ENCODE measurements at places on chromosomes 4 and X.

DNA sequence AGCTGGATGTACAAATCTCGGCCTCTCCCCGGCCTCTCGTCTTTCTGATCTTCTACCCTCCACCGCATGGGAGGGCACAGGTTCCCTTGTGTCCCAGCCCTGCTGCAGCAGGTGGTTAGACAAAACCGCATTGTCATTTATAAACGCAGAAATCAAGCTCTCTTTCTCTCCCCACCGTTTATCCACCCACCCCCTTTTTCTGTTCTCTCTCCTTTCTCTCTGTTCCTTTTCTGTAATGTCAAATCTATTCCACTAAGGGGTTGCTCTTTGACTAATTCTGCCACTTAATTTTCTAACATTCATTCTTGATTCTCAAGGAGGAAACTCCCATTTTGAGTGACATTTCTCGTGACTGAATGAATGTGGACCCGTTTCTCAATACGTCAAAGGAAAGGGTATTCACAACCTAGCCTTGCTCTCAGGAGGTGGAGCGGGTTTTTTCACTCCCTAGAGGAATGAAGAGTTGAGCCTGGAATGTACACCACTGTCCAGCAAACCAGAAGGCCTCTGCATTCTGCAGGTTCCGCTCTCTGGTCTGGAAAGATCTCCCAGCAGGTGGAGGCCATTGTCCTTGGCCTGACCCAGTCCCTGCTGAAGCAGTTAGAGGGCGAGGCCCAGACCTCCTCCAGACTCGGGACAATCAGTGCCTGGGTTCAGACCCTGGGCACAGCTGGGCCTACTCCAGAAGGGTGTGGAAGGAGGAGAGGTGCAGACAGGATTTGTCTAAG lies 70.9 kb upstream of the ENPP6 start:
- no peak for DNase-seq

- DNase-seq = no peak
Measured at GRCh38 chrX:134461437-134461836, 1.5 kb downstream of the HPRT1 start.

- DNase-seq = peak; percentile 11
Measured at GRCh38 chr4:158769175-158769921, 522 bp downstream of the FNIP2 start.

GRCh38 chr4:104942990-104943743 lies 203.5 kb upstream of the TET2 start:
- DNase-seq = no peak

DNA sequence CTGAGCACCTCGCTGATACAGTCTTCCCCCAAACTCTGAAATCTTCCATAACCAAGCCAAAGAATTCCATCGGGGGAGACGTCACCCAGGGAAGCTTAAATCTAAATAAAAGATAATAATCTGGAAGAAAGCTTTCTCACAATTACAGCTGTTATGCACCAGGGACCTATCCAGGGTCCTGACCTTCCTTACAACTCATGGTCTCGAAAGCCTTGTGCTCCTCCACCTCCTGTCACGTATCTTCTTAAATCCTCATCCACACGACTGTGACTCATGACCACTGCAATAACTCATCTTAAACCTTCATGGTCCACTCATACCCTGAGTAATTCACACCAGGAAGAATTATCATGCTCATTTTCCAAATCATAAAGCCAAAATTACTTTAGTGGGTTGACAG lies 166.8 kb upstream of the FRG1 start:
- DNase-seq = no peak

- no peak for DNase-seq
Measured at GRCh38 chrX:141469469-141469868, 115.1 kb downstream of the SPANXA1 start.

- DNase-seq = no peak
Measured at GRCh38 chr4:183436417-183436816, 8.0 kb upstream of the CDKN2AIP start.

GRCh38 chr4:40630335-40631021 lies 814 bp upstream of the RBM47 start:
- no peak for DNase-seq

DNA sequence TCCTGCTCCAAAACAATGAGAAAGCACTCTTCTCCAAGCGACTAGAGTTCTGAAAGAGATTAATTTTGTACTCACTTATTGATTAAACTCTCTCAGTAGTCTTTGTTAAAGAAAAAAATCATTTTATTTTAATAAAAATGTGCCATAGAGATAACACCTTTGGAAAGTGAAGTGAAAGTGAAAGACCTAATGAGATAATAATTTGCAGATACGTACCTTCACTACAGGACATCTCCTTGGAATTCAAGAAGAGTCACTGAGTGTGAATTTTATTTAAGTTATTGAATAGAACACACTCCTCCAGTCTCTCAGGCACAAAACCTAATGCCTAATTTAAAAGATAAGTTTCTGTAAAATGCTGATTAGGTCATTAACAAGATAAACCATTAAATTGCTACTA lies 1070.6 kb upstream of the GRID2 start:
- no peak for DNase-seq

GRCh38 chr4:138602664-138603063 lies 360.5 kb upstream of the SLC7A11 start:
- DNase-seq = no peak

GRCh38 chrX:3435057-3435456 lies 88.6 kb upstream of the MXRA5 start:
- no peak for DNase-seq

GRCh38 chrX:41303013-41303412 lies 30.9 kb upstream of the DDX3X start:
- no peak for DNase-seq

GRCh38 chrX:141673946-141674345 lies 24.6 kb downstream of the SPANXD start:
- DNase-seq = no peak

DNA sequence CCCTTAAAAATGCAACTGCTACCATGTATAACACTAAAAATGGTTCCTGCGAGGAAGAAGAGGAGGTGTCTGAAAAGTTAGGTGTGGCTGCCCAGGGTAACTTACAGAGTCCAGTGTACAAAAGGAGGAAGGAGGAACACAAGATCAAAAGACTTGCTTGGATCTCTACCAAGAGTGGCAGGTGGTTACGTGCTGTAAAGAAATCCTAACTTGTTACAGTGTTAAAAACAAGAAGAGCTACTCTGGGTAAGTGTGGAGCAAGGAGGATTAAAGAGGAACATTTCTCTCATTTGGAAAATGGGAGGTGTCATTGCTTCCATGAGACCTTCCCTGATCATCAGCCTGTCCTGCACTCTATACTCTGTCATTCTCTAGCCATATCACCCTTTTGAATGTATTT lies 242.0 kb downstream of the PTTG2 start:
- DNase-seq = no peak

DNA sequence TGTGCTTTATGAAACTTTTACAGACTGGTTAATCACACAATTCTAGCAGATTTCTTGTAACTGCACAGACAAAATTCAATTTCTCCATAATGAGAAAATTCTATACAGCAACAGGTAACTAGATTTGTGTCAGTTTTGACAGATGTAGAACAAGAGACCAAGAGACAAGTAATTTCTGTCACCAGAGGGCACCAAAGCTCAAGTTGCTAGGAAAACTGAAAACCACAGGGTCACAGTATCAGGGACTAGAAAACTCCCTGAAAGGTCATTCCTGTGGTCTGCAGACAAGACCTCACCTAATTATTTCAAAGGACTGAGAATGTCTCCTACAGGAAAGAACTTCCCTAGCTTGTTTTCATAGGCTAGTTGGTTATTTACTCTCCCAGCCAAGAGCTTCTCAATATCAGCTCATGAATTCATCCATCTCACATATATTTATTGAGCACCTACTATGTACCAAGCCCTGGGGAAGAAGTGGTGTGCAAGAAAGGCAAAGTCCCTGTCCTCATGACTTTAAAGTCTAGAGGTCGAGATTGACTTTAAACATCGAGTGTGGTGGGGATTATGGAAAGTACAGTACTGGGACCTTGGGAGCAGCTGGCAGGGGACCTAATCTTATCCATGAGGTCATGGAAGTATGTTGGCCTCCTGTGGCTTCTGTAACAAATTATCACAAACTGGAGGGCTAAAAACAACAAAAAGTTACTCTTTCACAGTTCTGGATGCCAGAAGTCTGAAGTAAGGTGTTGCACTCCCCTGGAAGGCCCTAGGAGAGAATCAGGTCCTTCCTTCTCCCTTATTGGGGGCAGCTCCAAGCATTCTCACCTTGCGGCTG lies 47.8 kb upstream of the SETD7 start:
- no peak for DNase-seq

All from stimulated activated CD8-positive, alpha-beta memory T cell treated with anti-CD3 and anti-CD28 coated beads, Interleukin-7, amount 100 ng/mL, for 24 hours (primary cell).